H9 (cell line): ENCODE measurements at places on chromosomes 4 and X. TPM values are rescaled to one million over a fixed set of nuclear protein-coding genes. Genes with fewer than 3 reads are reported as not detected.

DNA sequence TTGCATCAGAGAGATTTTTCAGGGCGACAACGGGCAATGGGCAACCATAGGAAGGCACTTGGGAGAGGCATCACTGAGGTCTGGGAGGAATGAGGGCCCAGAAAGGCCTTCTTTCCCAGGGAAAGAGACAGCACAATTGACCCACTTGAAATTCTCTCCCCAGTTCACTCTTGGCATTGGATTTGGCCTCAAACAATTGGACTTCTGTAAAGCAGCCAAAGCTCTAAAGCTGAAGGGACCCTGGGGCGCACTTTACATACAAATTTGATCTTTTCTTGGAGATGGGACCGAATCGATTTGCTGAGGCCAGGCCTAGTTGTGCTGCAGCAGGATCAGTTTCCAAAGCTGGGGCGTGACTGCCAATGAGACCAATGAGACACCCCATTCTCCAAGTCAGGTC lies 3.2 kb downstream of the ARHGAP36 start:
- no peaks in the 10 kb centered on the region for H3K4me1 ChIP-seq
- H3K27me3 ChIP-seq = peaks cover 27% of the 10 kb centered on the region; the same call in 1 of the 2 replicates
- H3K27ac ChIP-seq = no peak overlapping the region
- H3K36me3 ChIP-seq = no peaks in the 10 kb centered on the region
- H3K4me3 ChIP-seq = no peak overlapping the region

- DNase-seq = no peak
- H3K4me3 ChIP-seq = no peak overlapping the region
- H3K27me3 ChIP-seq = no peaks in the 10 kb centered on the region
Measured at GRCh38 chr4:164931551-164932324, 45.7 kb downstream of the TRIM61 start.

DNA sequence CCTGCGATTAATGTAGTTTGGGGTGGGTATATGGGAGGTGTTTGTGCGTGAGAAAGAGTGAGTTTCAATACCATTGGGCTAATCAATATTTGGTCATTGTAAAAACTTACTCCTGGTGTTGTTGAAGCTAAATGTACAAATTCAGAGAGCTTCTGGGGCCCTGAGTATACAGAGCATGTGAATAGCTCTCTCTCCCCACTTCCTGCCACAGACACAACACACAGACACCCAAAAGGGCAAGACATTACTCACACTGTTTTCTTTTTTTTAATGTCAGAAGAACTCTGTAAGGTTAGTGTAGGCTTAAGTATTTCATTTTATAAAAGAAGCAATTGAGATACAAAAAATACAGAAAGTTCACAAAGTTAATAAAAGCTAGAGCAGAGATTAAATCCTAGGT lies 151.3 kb upstream of the KCNIP4 start:
- no peak overlapping the region for H3K4me3 ChIP-seq
- H3K27me3 ChIP-seq = no peaks in the 10 kb centered on the region
- DNase-seq = no peak
- H3K36me3 ChIP-seq = no peaks in the 10 kb centered on the region

DNA sequence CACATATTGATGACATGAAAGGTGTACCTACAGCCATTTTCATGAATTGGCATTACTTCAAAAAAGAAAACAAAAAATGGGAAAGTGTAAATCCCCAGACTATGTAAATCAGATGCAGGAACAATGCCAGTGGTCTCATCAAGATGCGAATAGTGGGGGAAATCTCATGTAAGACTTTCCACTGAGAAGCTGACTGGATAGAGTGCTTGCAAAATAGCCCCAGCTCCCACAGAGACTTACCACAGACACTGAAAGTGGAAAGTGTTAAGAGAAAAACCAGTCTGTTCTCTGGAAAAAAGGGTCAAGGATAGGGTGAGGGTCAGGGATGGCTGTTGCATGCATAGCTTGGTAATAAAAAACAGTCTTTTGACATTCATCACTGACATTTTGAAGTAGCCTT lies 73.2 kb upstream of the ARMCX2 start:
- no peak overlapping the region for H3K4me3 ChIP-seq
- no peak for DNase-seq
- H3K36me3 ChIP-seq = peaks cover 3% of the 10 kb centered on the region
- H3K27ac ChIP-seq = no peak overlapping the region

DNA sequence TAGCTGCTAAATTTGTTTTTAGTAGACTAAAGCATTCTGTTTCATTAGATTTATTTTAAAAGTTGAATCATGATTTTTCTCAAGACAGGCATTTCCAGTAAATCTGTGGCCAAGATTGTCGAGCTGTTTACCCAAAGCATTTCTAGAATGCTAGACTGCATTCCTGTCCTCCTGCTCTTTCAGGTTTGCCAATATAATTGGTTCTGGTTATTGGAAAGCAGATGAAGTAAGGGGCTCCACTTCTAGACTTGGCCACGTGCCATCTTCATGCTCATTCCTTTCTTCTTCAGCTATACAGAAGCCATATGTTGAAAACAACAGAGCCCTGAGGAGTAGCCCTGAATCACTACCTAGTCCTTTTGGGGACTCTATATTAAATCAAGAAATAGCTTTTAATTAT lies 62.5 kb downstream of the PGRMC2 start:
- H3K27ac ChIP-seq = no peak overlapping the region
- no peaks in the 10 kb centered on the region for H3K4me1 ChIP-seq
- no peak for DNase-seq
- H3K4me3 ChIP-seq = no peak overlapping the region
- H3K27me3 ChIP-seq = no peaks in the 10 kb centered on the region

GRCh38 chr4:163256680-163257343 lies 75.6 kb downstream of the NPY1R start:
- H3K27me3 ChIP-seq = no peaks in the 10 kb centered on the region
- no peak for DNase-seq
- H3K27ac ChIP-seq = no peak overlapping the region
- no peaks in the 10 kb centered on the region for H3K36me3 ChIP-seq
- no peak overlapping the region for H3K4me3 ChIP-seq
- H3K4me1 ChIP-seq = no peaks in the 10 kb centered on the region

- H3K4me3 ChIP-seq = no peak overlapping the region
- no peak overlapping the region for H3K27ac ChIP-seq
- H3K4me1 ChIP-seq = peaks cover 8% of the 10 kb centered on the region; the same call in 1 of the 2 replicates
- H3K36me3 ChIP-seq = peaks cover 7% of the 10 kb centered on the region; the same call in 1 of the 2 replicates
Measured at GRCh38 chr4:3372264-3372932, 69.4 kb upstream of the HGFAC start.

GRCh38 chrX:3340016-3340415 lies 6.4 kb downstream of the MXRA5 start:
- no peak for DNase-seq
- H3K36me3 ChIP-seq = no peaks in the 10 kb centered on the region
- no peaks in the 10 kb centered on the region; the same call in 1 of the 2 replicates for H3K27me3 ChIP-seq
- no peak overlapping the region for H3K4me3 ChIP-seq

- no peak overlapping the region for H3K4me3 ChIP-seq
- no peaks in the 10 kb centered on the region for H3K4me1 ChIP-seq
- H3K27ac ChIP-seq = no peak overlapping the region
- H3K36me3 ChIP-seq = no peaks in the 10 kb centered on the region; the same call in 2 of the 3 replicates
- no peaks in the 10 kb centered on the region for H3K27me3 ChIP-seq
- no peak for DNase-seq
Measured at GRCh38 chr4:8617486-8618040, 25.0 kb downstream of the CPZ start.

GRCh38 chr4:143633833-143634232 lies 66.6 kb downstream of the FREM3 start:
- DNase-seq = no peak
- no peaks in the 10 kb centered on the region for H3K36me3 ChIP-seq
- no peaks in the 10 kb centered on the region for H3K27me3 ChIP-seq
- no peak overlapping the region for H3K27ac ChIP-seq

- H3K27ac ChIP-seq = no peak overlapping the region
- H3K4me1 ChIP-seq = no peaks in the 10 kb centered on the region
- H3K27me3 ChIP-seq = no peaks in the 10 kb centered on the region
- H3K4me3 ChIP-seq = no peak overlapping the region
- DNase-seq = no peak
Measured at GRCh38 chrX:20173313-20173712, 31.7 kb upstream of the EIF1AX start.

DNA sequence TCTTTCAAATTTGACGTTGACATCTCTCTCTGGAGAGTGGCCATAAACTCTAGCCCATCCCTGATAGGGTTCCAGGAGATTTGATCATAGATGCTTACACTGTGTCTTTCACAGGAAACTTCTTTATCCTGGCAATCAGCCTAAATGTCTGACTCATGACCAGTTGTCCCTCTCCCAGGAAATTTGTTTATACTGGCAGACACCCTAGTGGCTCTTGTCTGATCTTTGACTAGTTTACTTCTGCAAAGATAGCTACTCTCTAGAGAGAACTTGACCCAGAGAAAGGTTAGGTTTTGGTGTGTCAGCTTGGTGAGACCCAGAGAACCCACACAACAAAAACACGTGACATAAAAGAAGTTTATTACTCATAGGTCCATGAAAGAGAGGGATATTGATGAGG lies 509.8 kb downstream of the CENPC start:
- H3K4me1 ChIP-seq = no peaks in the 10 kb centered on the region
- DNase-seq = no peak
- no peak overlapping the region for H3K4me3 ChIP-seq

DNA sequence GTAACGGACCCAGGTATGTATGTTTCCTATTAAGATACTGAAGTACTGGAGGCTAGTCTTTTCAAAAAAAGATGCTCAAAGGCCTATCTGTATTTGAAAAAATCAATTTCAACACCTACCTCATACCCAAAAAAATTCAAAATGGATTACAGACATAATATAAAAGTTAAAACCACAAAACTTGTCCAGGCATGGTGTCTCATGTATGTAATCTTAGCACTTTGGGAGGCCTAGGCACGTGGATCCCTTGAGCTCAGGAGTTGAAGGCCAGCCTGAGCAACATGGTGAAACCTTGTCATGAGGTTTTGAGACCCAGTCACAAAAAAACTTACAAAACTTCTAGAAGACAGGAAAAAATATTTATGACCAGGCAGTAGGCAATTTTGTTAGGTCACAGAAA lies 16.7 kb downstream of the RBMX start:
- no peak overlapping the region for H3K4me3 ChIP-seq
- H3K36me3 ChIP-seq = peaks cover 76% of the 10 kb centered on the region

GRCh38 chr4:143355540-143356217 lies 19.0 kb downstream of the GAB1 start:
- H3K27me3 ChIP-seq = no peaks in the 10 kb centered on the region
- H3K36me3 ChIP-seq = no peaks in the 10 kb centered on the region
- H3K4me1 ChIP-seq = peaks cover 13% of the 10 kb centered on the region; the same call in 1 of the 2 replicates
- H3K4me3 ChIP-seq = peak overlapping the region; percentile 52; the same call in 1 of the 3 replicates
- H3K27ac ChIP-seq = peak overlapping the region; percentile 63

DNA sequence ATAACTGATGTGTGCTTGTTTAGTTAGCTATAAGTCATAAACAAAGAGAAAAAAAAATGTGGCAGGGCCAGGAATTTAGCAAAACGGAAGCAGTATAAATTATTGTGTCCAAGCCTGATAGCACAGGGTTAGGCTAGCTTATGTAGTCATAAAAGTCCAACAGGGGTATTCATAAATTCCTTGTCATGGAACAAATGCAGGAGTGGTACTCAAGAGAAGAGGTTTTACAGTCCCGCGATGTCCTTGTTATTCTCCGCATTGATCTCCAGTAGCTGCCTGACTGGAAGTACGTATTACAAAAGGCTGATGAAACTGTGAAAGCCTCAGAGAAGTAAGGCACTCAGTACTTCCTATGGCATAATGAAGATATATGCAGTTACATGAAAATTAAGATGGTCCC lies 336.9 kb upstream of the TRAM1L1 start:
- no peaks in the 10 kb centered on the region for H3K36me3 ChIP-seq
- H3K4me1 ChIP-seq = no peaks in the 10 kb centered on the region
- H3K27ac ChIP-seq = no peak overlapping the region
- no peak for DNase-seq

DNA sequence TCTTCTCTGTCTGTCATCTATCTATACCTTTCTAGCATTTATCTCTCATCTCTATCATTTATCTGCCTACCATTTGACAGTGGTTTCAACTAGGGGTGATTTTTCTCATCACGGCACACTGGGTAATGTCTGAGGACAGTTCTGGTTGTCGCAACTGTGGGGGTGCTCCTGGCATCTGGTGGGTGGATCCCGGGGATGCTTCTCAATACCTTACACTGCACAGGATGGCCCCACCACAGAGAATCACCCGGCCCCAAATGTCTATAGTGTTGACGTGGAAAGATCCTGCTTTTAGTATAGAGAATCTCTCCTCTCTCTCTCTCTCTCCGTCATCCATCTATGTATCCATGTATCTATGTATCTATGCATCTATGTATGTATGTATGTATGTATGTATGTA lies 7.2 kb downstream of the P2RY8 start:
- H3K4me1 ChIP-seq = no peaks in the 10 kb centered on the region
- DNase-seq = no peak
- H3K4me3 ChIP-seq = no peak overlapping the region
- no peak overlapping the region for H3K27ac ChIP-seq
- no peaks in the 10 kb centered on the region for H3K27me3 ChIP-seq

DNA sequence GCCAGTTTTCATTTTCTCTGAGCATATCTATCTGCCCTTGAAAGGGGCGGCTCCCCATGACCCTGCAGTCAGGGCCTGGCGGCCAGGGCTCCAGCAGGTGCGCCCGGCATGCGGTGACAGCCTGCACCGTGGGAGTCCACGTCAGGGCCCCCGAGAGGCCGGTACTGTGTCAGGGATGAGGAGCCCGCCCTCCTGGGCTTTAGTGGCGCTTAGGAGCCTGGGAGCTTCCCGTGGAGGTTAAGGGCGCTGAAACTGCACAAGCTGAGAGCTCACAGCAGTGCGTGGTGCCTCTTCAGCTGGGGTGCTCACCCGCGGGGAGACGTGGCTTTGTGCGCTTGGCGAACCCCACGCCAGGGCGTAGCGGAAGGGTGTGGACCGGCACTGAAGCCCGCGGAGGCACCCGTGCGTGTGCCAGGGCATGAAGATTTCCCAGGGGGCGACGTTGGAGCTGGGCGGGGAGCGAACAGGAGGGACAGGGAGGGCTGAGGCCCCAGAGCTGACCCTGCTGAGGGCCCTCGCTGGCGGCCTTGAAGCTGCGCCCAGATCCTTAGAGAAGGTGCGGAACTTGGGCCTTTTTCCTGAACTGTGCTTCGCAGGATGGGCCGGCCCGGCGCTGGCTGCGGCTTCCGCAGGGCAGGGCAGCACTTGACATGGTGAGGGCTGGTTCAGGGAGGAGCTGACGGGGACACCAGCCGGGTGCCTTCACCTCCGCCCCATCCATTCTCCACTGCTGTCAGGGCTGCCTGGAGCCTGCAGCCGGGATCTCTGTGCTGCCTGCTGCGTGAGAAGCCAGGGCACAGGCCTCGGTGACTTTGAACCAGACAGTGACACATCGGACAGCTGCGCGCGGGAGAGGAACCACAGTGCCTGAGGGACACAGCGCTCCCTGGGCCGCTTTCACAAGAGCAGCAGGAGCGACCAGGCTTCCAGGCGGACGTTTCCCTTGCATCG lies 32.9 kb downstream of the HTT-AS start:
- no peaks in the 10 kb centered on the region for H3K27me3 ChIP-seq
- no peaks in the 10 kb centered on the region; the same call in 2 of the 3 replicates for H3K36me3 ChIP-seq
- no peak overlapping the region for H3K4me3 ChIP-seq
- no peaks in the 10 kb centered on the region for H3K4me1 ChIP-seq
- H3K27ac ChIP-seq = no peak overlapping the region

The ZNF595 gene
- 11.3 and 12.5 TPM in 2 replicates for total RNA-seq

The CMC4 gene
- 6.2 and 7.2 TPM in 2 replicates for total RNA-seq

The CAPN6 gene
- 7.2 and 7.4 TPM in 2 replicates for total RNA-seq

The SOD3 gene
- 2.9 and 3.3 TPM in 2 replicates for total RNA-seq

The GABRE gene
- 1.4 and 1.8 TPM in 2 replicates for total RNA-seq

The HMX1 gene
- 0.26 and 0.31 TPM in 2 replicates for total RNA-seq

The TMSB15B gene
- total RNA-seq = 9.6 and 11.1 TPM in 2 replicates

The TMSB15C gene
- 1.8 and 2.0 TPM in 2 replicates for total RNA-seq

The HSPA4L gene
- total RNA-seq = 5.3 and 5.6 TPM in 2 replicates

The S100P gene
- total RNA-seq = not detected in 2 replicates

The ARHGAP6 gene
- 0.07 and 0.15 TPM in 2 replicates for total RNA-seq

The RIPPLY1 gene
- total RNA-seq = not detected in 2 replicates
